HCEC 1CT (cell line): ENCODE measurements at places on chromosomes 5 and 9.
A peak's percentile ranks its signal among the peaks of the same experiment; 100 is the strongest.

GRCh38 chr9:36037549-36038122 is 923 bp downstream of the RECK start:
- DNase-seq, result peak; percentile 32

DNA sequence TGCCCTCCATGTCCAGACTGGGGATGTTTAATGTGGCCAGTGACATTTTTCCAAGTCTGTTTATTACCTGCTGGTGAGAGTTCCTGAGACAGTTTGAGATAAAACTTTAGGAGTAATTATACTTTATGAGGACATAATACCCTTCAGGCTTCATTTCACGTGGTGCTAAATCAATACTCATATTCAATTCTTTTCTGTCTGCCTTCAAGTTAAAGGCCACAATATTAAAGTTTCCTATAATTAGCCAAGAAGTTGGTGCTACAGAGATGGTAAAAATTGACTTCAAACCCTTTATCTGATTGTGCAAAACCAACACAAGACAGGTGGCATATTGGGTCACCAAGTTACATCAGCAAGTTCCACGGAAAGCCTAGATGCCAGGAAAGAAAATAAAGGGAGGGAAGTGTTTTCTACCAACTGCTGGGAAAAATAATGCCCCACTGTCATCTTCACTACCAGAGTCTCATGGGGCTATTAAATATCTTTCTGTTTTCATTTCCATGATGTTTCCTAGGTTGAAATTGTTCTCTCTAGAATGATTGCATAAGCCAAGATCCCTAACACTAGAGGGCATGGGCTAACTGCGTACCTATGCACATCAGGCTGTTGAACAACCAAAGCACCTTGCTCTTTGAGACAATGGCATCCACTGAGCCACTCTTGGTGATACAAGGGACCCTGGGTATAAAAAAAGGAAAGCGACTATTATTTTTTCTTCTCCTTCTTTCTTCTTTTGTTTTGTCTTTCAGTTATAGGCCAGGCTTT is 68.7 kb downstream of the INSYN2B start:
- no peak for DNase-seq

DNA sequence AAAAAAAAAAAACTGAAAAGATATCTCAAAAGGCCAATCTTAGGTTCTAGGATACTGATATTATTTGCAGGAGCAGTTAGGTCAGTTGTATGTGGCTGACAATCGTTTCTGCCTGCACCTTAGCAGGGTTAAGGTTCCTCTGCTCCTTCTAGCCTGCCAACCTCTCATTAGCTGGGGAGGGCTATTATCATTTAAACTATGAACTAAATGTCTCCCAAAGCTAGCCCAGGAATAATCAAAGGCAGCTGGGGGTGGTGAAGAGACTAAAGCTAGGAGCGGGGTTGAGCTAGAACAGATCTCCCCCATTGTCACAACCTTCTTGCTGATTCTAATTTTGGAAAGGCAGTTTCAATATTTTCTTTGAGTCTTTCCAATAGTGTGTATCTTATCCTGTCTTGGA is 99.9 kb downstream of the ICE1 start:
- no peak for DNase-seq

DNA sequence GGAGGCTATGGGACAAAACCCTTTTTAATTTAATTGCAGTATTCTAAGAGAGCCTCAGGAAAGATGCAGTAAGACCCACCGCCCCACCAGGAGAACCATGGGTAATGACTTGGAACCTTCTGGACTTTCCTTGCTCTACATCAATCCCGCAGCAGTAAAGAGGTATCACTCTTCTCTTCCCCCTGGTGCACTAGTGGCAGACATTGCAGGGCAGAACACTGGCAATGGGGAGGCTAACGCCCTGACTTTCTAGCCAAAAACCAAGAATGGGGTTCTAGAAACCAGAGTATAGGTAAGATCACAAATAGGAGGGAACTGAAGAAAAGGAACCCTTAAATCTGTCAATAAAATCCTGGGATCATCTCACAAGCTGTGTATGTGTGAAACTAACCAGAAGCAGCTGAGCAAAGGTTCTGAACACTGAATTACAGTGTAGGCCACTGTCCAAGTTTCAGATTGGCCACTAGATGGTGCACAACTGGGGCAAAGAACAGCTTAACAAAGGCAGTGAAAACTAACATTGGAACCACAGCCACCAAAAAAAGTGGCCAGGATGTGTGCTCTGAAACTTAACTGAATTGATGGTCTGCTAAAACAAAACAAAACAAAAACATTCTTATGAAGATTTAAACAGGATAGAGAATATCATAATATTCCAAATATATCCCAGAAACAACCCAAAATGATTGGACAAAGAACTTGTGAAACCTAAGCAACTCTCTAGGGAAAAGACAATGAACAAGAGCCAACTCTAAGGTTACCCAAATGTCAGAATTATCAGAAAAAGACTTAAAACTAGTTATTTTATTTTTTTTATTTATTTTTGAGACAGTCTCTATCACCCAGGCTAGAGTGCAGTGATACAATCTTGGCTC is 6.6 kb upstream of the FAM151B start:
- DNase-seq, result peak; percentile 55

GRCh38 chr5:178531786-178532185 is 58.4 kb downstream of the COL23A1 start:
- DNase-seq, result no peak

DNA sequence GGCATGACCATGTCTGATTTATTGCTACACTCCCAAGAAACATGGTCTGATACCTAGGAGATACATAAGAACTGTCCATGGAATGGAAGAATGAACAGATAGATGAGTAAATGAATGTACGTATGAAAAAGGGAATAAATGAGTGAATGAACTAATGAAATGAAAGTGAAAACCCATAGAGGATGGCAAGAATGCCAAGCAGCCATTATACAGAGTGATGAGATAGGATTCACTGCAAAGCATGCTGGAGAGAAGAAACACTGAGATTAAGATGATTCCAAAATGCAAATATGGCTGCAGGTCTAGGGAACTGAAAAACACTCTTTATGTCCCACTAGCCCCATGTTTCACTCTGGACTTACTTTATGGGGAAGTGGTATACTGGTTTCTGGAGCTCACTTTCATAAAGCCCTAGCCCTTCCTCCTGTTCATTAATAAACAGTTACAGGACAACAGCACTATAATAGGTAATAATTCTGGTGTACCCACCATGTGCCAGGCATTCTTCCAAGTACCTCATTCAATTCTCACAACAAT is 170.3 kb upstream of the RAD23B start:
- DNase-seq, result no peak

DNA sequence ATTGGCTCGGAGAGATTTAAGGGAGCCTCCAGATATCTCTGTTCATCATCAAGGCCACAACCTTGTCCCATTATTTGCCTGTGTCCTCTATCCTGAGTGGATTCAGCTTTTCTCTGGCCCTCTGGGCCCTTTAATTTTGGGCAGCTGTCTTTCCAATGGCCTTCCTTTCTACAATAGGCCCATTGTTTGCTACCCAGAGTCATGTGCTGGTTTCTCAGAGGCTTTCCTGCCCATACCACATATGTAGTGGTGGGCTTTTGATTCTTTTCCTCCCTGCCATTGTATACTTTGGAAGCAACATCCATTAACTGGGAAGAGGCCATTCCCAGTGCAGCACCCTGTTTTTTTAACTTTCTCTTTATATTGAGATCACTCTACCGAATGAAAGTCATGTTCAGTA is 233.9 kb upstream of the SGCD start:
- DNase-seq, result no peak

DNA sequence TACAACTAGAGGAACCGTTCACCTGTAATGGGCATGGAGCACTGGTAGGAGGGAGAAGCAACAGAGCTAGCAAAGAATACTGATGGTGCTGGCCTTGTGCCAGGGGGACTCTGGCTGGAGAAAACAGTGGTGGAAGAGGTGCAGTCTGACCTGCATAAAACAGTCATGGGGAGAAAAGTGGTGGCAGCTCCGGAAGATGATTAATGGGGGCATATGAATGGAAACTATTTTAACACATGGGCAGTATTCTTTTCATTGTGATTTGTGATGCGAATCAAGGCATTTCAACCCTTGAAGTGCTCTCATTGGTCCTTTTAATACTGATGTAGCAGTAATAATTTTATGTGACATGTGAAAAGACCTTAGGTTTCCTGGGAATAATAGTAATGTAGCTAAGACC is 219.6 kb downstream of the ADAMTS6 start:
- DNase-seq, result no peak

DNA sequence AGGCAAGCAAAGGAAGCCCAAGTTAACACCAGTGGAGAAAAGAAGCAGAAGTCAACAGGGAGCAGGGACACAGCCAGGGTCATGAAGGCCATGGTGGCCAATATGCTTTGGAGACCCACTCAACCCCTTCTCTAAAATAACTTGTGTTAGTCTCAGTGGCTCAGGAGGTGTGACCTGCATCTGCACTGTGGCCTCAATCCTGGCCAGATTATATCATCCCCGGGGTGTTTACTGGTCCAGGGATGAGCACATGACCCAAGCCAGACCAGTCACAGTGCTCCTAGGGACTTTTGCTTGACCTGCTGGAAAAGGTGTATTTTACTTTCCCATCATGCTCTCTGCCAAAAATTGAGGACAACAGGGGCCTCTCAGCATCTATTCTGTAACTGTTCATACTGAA is 105.2 kb downstream of the DPYSL3 start:
- DNase-seq, result peak; percentile 23

DNA sequence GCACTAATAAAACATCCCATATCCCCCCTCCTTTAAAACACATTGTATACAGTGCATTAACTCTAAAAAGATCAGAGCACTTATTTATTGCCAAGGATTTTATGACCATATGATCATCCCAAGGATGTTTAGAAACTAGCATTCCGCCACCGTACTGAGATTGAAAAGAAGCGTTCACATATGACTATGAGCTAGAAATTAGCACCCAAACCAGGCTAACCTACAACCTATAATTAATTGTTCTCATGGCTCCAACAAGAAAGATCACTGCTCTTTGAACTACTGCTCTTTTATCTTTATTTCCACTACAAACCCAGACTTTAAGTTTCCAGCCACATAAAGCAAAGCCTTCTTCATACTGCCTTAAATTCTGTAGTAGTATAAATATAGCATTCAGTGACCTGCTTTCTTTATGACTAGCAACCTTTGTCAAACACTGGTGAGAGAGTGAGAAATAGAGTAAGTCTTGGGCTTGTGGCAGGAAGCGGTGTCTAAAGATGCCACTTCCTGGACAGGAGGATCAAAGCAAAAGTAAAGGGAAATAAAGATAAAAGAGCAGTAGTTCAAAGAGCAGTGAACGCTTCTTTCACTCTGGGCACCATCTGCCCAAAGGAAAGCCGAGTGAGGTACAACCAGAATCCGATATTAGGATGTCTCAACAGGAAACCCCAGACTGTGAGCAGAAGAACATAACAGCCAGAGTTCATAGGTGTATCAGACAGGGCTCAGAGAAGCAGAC is 151.1 kb upstream of the ERCC6L2 start:
- no peak for DNase-seq

DNA sequence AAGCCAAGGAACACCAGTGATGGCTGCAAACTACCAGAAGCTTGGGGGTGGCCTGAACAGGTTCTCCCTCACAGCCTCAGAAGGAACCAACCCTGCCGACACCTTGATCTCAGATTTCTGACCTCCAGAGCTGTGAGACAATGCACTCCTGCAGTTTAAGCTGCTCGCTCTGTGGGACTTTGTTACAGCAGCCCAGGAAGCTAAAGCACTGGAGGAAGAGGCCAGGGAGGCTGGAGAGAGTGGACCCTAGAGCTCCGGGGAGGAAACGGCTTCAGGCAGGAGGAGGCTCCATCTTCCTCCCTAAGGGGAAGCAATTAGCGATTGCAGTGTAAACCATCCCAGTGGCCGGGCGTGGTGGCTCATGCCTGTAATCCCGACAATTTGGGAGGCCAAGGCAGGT is 25.1 kb downstream of the BARX1 start:
- DNase-seq, result no peak

GRCh38 chr9:113568571-113569321 is 105.2 kb downstream of the RGS3 start:
- DNase-seq, result no peak

DNA sequence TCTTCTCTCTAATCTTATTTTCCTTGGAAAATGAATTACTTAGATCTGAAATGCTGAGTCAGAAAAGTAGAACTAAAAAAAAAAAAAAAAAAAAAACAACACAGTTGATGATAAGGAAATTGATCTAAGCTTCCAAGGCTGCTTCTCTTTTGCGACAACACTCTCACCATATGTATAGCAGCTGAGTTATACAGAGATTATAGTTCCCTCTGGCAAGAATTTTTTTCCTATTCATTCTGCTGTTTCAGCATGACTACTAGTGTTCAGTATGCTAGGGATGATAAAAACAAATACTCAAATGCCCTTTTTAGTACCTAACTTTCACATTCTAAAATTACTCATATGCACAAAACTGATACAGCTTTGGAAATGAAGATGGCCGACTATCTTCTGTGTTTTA is 267.3 kb downstream of the MLLT3 start:
- DNase-seq, result peak; percentile 95

DNA sequence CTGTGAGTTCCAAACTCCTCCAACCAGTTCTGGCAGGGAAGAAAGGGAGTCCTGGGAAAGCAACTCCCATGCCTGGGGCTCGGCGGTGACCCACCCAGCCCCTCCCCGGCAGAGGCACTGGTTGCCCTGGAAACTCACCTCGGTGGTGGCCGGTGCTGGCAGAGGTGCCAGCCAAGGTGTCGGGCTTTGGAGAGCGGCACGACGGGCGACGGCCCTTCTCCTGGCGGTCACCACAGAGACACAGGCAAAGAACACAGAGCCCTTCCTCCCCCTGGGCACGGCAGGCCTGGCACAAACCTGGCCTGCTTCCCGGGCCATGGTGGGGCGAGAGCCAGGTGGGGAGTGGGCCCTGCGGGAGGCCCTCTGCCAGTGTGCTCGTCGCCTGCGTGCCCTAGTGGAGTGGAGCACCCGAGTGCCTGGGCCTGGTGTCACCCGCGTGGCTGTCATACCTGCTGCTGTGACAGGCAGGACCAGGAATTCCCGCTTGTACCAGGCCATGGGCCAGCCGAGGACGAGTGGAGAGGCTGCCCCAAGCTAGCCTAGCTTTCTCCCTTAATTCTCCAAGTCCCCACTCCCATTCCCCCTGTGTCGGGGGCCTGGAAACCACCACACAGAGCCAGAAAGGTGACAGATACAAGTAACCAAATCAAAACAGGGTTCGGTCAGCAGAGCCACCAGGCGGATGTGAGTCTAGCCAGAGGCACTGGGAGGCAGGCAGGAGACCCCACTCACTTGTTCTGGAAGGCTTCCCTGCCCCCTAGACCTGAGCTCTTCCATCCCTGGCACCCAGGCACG is 8.2 kb upstream of the RALGDS start:
- no peak for DNase-seq

- peak; percentile 67 for DNase-seq
Observed at GRCh38 chr9:20941174-20941690, 90.2 kb downstream of the HACD4 start.

GRCh38 chr5:15012061-15012460 is 140.5 kb upstream of the ANKH start:
- no peak for DNase-seq

DNA sequence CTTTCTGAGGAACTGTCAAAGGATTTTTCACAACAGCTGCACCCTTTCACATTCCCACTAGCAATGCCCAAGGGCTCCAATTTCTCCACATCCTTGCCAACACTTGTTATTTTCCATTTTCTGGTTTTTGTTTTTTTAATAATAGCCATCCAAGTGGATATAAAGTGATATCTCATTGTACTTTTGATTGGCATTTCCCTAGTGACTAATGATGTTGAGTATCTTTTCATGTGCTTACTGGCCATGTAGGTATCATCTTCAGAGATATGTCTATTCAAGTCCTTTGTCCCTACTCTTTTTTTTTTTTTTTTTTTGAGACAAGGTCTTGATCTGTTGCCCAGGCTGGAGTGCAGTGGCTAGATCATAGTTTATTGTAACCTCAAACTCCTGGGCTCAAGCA is 115.8 kb upstream of the HAND1 start:
- DNase-seq, result no peak

GRCh38 chr9:125421591-125422181 is 160.1 kb downstream of the GAPVD1 start:
- no peak for DNase-seq
